NCI-H1105 (cell line): ENCODE measurements at places on chromosomes 12 and 14.

GRCh38 chr12:8603856-8604255 is 8.8 kb downstream of the AICDA start:
- DNase-seq = no peak

- DNase-seq = no peak
Observed at GRCh38 chr12:115060477-115061168, 376.6 kb upstream of the TBX3 start.

DNA sequence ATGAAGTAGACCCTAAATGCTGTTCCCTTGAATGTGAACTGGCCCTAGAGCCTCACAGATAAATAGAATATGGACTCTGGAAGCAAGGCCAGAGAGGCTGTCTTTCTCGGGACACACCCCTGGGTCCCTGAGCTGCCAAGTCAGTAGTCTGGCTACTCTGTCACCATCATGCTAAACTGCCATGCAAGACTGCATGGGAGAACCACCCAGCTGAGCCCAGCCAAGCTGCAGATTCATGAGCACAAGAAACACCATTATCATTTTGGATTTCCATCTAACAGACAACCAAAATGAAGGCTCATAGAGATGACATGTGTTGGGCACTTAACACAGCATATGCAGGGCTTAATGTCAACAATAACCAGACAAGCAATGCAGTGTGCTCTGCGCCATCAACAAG is 53.3 kb downstream of the CHGA start:
- no peak for DNase-seq

GRCh38 chr14:55884819-55885218 is 233.4 kb upstream of the PELI2 start:
- DNase-seq = peak; percentile 91

DNA sequence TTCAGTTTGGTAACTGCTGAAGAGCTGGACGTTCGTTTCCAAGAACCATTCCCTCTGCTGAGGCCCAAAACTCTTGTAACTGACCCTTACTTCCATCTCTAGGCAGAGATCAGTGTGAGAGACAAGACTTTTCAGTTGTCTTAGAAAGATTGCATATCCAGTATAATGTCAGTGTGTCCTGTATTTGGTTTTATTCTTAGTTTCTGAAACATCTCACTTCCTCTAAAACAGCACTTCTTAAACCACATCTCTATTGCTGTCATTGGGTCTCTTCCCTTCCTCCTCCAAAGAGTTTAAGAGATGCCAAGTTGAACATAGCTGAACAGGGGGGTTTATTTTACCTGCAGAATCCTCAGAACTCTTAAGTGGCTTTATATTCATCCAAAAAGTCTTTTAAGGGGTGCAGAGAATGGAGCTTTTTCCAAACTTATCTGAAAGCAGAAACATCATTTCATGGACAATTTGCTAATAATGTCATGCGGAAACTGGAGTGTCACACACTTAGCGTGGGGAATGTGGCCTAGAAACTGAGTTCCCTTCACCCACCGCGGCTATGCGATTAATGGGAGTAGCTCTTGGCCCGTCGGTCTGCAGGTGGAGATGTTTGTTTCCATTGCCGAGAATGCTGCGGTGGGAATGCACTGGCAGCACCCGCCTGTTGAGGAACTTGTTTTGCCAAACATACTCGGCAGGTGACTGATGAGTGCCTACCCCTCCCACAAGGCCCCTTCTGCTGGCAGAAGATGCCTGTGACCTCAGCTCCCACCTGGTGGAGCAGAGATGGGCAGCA is 148.2 kb downstream of the ADGRD1 start:
- DNase-seq = no peak

GRCh38 chr14:90062822-90063539 is 1.2 kb downstream of the KCNK13 start:
- no peak for DNase-seq

DNA sequence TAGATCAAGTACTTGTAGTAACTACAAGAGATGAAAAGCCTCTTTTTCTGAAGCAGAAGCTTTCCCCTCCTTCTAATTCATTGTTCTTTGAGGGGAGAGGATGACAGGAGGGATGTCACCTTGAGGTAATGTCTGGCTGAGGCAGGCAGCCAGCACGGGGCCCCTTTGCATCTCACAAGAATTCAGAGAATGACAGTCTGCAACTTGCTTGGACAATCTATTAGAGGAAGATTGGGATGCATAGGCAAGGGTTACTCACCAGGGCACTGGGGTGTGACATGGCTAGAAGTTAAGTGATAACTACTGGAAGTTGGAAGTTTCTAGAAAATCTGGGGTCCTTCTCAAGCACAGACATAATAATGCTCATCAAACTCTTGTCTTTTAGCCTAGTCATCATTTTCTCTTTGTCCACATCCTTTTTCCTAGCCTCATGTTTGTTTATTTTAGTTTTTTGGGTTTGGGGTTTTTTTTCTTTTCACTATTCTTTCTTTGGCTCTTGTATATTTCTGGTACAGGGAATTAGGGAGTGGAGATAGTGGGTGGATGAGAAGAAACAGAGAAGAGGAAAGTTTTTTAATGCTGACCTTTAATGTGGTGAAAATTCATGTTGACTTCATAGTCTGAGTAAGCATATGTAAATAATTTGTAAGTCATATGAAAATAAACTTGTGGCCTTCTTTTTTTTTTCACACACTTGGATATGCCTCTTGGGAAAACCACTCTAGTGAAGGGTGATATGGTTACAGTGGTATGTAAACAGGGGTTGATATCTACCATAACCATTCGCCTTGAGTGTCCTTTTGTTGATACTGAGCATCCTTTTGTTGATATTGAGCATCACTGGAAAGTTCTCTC is 55.1 kb downstream of the TTLL5 start:
- DNase-seq = no peak

DNA sequence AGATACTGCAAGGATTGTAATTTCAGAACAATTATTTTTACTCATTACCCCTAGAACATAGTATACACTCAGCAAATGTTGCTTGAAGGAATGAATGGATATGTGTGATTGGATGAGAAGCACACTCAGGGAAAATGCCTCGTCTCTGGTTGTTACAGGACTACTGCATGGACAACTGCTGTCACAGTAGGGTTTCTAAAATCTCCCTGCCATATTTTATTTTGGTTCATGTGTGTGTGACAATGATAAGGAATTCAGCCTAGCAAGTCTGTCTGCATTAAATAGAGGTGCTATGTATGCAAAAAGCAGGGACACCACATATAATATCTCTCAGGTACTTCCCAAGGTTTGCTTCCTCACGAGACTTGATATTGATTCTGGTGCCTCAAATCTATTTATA is 1.4 kb downstream of the PTPRR start:
- no peak for DNase-seq

DNA sequence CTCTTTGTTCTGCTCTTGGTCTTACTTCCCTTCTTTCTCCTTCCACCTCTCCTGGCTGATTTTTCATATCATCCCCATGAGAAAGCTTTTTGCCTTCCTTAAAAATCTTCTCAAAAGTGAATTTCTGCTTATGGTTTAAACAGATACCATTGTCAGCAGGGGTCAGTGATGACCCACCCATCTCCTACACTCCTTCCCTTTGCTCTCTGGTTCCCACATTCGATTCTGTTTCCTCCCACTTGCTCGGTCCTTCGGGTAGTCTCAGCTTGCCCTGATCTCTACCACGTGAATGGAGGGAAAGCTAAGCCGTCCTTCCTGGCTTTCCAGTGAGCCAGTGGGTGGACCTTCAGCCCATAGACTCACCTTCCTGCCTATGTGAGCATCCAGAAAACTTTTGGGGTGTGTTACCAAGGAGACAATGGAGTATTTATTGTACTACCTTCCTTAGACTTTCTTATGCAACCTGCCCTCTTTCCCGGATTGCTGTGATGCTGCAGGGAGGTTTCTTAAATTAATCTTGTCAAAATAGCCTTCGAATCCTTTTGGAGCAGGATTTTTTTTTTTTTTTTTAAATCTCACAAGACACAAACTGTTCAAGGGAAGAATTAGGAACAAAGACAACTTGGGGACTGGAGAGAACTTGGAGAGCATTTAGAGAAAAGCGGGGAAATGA is 306.3 kb downstream of the CACNA1C start:
- DNase-seq = no peak

DNA sequence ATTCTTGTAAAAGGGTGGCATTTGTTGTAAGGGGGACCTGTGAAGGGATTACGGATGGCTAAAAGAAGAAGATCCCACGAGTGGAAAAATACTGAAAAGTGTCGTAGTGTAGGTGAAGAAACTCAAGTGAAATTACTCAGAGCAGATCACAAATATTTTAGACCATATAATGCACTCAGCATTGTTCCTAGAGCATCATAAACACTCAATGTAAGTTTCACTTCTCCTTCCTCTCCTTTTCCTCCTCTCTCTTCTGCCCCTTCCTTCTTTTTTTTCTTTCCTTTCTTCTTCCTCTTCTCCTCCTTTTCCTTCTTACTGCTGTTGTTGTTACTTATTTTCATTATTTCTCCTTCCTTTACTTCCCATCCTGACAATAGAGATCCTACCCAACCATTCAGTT is 445.6 kb downstream of the ADAMTS20 start:
- no peak for DNase-seq

- DNase-seq = no peak
Observed at GRCh38 chr12:114447799-114448617, 42.1 kb upstream of the TBX5 start.

DNA sequence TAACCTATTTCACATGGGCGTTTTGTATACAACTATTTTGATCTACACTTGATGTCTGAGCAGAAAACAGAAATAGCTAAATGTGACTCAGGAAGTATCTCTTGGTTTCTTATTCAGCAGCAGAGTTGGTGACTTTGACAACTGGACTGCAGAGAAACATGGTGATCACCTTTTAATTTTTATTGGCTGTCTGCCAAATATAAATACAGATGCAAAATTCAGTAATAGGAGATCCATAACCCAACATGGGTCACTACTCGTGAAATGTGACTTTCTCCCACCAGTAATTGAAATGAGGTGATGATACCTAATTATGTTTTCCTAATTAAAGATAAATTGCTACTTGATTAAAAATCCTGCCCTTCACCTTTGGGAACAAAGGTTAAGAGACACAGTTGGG is 487.1 kb downstream of the NELL2 start:
- DNase-seq = no peak

DNA sequence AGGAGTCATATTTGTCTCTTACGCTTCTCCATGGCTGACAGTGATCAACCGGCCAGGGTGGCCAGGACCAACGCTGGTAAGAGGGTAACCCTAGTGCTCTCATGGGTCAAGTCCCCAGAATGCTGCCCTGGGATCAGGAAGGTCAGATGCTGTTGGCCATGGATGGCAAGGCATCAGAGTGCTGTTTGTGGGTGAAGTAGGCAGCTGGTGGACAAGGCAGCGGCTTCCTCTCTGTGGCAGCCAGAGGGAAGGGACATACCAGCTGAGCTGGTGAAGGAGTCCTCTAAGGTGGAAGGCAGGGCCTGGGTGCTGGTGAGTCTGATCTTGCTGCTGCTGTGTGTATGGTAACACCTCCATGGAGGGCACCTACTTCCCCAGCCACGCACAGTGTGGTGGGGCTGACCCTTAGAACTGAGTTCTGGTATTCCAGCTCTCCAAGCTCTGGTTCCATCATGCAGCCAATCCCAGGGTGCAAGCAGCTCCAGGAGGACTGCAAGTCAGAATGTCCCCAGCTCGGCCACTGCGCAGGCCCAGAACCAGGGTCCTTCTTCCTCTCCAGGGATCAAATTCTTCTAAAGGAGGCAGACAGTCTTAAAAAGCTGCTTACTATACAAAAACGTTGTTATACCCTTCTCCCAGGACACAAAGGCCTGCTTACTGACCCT is 13.4 kb upstream of the SMOC1 start:
- DNase-seq = no peak

DNA sequence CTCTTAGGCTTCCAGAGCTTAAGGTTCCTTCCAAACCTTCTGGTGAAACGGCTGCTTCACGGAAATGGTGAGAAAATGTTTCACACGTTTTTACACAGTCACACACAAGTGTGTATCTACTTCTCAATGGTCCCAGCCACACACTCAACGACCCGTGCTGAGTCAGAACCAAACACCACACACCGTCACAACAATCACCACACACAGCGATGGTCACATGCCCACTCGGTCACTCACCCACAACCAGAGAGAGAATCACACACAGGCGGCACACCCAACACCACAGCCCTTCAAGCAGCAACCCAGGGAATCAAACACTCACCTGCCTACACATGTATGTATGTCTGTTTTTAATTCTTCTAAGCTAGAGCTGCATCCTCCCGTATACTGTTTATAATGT is 12.6 kb upstream of the PLEKHD1 start:
- no peak for DNase-seq

- no peak for DNase-seq
Observed at GRCh38 chr12:50004696-50005095, 20.6 kb downstream of the RACGAP1 start.

DNA sequence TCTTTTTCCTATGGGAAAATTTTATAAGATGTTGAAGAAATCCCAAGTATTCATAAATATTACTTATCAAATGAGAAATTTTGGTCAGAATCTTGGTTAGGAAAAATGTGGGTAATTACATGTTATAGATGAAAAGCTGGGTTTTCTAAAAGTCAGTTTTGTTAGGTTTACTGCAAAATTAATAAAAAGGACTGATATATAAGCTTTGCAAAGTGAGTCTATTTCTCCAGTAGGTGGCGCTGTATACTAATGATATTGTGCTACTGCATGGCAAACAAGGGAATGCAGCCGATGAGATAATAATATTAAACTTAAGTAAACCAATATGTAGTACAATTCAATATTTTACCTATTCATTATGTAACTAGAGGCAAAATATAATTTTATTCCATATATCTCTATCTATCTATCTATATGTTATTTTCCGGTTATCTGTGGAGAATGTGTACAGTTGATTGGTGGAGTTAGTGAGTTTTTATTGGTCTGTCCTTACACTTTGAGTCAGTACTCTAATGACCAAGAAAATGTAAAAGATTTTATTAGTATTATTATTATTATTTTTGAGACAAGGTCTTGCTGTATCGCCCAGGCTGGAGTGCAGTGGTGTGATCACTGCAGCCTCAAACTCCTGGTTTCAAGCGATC is 32.9 kb downstream of the MIPOL1 start:
- peak; percentile 71 for DNase-seq

DNA sequence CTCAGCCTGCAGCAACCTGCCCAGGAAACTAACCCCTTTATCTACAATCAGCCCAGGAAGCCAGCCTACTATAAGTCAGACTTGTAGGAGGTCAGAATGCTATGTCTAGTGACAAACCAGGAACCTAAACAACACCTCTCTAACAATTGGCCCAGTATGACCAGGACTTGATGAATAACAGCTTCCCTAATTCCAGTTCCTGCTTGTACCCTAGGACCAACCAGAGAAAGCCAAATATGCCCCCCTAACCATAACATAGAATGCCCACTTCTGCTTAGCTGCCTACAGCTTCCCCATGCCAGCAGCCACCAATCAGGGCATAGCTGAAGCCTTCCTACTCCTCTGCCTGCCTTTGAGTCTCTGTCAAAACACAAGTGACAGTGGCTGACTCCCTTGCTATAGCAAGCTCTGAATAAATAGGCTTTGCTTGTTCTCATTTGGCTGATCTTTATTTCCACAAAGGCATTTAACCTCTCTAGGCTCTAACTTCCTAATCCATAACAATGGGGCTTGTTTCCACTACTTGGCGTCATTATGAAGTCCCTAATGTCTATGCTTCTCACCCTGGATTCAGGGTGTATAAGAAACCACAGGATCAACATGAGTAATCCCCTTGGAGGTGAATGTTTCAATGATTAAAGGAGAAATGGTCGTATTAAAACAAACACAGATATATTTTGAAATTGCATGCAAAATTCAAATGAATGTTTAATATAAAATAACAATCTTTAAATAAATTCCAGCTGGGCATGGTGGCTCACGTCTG is 220.2 kb downstream of the ANO6 start:
- DNase-seq = no peak
